ENCODE measurements at places on chromosomes 1 and 21. TPM values are rescaled to one million over a fixed set of nuclear protein-coding genes. Genes with fewer than 3 reads are reported as not detected.
A peak's percentile ranks its signal among the peaks of the same experiment; 100 is the strongest.

RUNX3 gene
- 125 TPM for total RNA-seq

PERM1 gene
- total RNA-seq: not detected

LYPLA2 gene
- 75.9 TPM for total RNA-seq

DNA sequence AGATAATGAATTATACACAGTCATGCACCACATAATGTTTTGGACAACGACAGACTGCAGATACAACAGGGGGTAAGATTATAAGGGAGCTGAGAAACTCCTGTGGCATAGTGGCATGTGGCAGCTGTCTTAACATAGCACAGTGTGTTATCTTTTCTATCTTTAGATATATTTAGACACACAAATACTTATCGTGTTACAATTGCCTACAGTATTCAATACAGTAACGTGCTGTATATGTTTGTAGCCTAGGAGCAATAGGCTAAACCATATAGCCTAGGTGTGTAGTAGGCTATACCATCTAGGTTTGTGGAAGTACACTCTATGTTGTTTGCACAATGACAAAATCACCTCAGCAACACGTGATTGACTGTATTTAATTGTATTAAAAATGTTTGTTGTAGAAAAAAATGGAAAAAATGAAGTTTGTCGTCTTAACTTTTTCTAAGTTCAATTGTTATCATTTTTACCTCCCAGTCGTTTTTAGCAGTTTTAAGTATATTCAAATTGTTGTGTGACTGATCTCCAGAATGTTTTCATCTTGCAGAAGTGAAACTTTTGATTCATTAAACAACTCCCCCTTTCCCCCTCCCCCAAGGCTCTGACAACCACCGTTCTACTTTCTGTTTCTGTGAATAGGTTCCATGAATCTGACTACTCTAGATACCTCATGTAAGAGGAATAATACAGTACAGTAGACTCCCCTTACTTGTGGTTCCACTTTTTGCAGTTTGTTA is 351.0 kb upstream of the B3GALT2 start:
- peak; percentile 79 for DNase-seq

DNA sequence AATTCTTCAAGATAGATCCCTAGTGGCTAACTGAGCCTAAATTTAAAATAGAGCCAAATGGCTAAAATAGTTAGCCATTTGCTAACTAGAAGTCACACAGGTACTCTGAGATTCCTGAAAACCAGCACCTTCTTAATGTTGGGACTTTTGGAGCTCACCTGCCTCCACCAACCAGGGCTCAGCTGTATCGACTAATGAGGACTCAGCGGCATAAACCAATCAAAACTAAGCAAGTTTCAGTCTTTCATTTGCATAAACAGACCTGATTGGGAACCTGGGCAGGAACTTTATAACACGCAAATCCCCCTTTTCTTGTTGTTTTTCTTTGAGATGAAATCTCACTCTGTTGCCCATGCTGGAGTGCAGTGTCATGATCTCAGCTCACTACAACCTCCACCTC is 28.5 kb downstream of the TNFRSF9 start:
- DNase-seq: no peak

GRCh38 chr1:70360321-70360720 is 5.8 kb upstream of the ANKRD13C start:
- no peak for DNase-seq

- DNase-seq: no peak
Observed at GRCh38 chr1:41917076-41917475, 1.6 kb downstream of the HIVEP3 start.

DNA sequence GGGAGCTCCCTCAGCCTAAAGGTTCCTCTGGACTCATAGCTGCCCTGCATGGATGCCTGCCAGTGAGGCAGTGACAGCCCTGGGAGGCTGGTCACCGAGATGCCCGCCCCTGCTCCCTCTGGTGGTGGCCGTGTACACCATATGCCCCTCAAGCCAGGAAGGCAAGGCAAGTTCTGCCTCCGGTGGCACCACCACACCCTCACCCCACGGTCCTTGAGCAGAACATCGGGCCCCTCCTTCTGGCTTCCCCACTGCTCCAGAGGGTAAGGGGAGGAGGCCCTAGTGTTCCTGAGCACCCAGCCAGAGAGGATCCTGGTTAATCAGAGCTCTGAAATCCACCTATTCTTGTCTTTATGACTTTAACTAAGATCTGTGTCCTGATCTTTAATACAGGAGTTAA is 1.5 kb upstream of the S100A14 start:
- DNase-seq: peak; percentile 85

All from activated CD4-positive, alpha-beta T cell treated with anti-CD3 and anti-CD28 coated beads, Interleukin-2, amount 10 ng/mL, durations not matched to agents 7 days and 5 days (primary cell).